ENCODE measurements at places on chromosomes 2 and 18.

- no peak for DNase-seq
Observed at GRCh38 chr2:225998653-225999052, 599.1 kb downstream of the NYAP2 start.

GRCh38 chr2:133342286-133343017, 225.8 kb downstream of the NCKAP5 start:
- no peak for DNase-seq

DNA sequence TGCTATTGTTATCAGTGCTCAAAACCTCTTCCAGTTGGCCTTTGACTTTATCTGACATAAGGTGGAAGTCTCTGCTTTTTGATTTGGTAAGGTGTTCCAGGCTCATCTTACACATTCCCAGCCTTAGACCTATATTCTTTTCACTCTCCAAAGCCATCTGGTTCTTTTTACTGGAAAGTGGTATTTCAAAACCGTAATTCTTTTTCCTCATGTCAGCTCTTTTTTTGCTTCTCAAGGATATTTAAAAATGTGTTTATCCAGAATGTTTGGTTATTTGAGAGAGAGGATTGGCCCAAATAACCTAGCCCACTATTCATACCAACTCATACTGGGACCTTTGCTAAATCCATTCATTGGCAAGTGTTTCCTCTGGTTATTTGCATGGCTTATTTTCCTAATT, 411.2 kb upstream of the PIK3C3 start:
- no peak for DNase-seq

- DNase-seq = no peak
Observed at GRCh38 chr18:48356909-48357631, 52.1 kb downstream of the ZBTB7C start.

DNA sequence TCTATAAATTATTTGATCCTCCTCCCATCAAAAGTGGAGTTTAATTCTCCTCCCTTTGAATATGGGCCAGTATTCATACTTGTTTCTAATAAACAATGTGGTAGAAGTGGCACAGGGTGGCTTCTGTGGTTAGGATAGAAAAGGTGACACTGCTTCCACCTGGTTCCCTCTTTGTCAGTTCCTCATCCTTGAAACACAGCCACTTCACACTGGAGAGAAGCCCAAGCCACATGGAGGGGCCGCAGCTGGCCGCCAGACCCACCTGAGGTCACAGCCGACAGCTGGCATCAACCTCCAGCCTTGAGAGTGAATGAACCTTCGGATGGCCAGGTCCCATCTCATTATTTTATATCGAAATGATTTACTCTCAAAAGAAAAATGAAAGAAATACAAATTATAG, 27.5 kb upstream of the SLC66A3 start:
- DNase-seq = no peak

- DNase-seq = no peak
Observed at GRCh38 chr2:29705616-29706015, 215.8 kb downstream of the ALK start.

DNA sequence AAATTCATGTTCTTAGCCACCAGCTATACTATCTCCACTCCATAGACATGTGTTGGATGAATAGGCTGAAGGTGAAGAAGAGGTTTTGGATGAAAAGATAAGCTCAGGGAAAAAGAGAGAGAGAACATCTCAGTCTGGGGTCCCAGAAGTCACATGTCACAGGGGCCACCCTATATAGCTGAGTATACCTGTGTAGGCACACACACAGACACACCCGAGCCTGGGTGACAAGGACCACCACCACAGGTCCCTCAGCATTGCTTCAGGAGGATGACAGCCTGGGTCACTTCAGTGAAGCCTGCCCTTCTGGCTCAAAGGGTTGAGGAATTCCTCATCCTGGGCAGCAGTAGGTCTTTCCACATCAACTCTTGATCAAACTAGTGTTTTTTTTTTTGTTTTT, 56.2 kb downstream of the POLR1A start:
- DNase-seq = no peak

DNA sequence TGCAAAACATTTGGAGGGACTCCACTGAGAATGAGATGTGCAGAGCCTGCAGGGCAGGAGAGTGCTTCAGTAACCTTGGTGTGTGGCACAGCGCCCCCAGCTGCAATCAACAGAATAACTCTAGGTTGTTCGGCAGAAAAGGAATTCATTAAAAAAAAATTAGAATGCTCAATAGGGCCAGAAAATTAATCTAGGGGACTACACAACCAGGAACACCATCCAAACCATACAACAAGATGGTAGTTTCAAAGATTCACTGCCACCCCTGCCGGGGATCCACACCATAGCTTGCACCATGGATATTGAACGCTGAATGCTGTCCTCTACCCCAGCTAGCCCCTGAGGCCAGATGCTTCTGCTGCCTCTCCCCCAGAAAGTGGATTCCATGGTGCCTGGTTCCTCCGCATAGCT, 50.1 kb downstream of the THUMPD2 start:
- peak; percentile 12 for DNase-seq

DNA sequence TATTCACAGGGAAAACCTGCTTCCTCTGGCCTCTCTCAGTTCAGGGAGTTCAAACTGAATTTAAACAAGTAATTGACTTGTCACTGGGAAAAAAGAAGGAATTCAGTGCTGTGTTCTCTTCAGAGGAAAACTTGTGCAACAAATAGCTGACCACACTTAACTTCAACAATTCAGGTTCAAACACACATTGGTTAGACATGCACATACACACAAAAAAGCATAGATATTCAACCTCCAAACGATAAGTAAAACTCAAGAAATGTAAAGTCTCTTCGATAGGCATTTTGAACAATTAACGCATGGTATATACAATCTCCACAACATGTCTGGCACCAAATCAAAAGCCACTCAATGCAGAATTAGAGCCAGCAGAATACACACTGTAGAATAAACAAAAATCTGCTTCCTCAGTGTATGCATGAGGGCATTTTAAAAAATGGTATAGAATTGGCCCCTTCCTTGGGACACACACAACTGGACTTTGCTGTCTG, 269.0 kb downstream of the TCF4 start:
- DNase-seq = no peak

GRCh38 chr18:63083020-63083531, 236.5 kb downstream of the BCL2 start:
- peak; percentile 26 for DNase-seq
